NB4 (cell line): ENCODE measurements at places on chromosomes 6 and 20.
A peak's percentile ranks its signal among the peaks of the same experiment; 100 is the strongest.

DNA sequence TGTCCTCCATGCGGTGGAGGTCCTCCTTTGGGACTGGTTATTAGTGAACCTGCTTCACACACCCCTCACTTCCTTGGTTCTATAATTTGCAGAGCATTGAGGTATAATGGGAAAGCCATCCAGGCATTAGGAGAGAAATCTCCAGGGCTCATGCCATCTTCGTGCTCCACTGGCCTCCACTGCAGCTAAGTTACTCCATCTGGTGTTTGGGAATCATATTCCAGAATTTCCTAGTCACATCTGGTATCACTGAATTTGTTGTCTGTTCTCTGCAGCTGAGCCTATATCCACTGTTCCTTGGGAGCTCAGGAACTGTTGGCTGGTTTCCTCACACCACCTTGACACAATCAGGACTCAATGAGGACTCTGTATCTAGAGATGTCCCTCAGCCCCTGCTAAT, 173.0 kb upstream of the TSHZ2 start:
- DNase-seq, result no peak

DNA sequence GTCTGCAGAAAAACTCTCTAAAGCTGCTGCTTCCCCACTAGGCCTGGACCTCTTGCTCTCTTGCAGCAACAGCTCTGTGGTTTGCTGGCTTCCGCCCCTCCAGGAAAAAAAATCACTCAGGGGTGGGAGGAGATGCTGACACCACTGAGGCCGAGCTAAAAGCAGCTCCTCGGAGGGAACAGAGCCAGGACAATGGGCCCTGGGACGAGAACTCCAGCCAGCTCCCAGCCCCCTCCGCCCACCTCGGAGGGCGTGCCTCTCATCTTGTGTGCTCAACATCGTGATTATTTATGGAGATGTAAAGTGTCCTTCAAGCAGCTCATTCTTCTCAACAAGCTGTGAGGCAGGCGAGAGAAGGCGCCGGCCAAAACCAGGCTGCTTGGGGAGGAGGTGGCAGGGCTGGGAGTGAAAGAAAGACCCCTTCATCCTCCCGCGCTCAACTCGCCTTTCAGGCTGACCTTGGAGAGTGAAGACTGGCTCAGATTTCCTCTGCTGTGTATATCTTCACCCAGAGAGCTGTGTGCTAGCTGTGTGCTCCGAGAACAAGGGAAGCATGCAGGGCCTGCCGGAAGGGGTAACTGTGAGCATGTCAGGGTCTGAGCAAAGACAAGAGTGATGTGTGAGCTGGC, 53.5 kb upstream of the LRFN2 start:
- DNase-seq, result peak; percentile 20

DNA sequence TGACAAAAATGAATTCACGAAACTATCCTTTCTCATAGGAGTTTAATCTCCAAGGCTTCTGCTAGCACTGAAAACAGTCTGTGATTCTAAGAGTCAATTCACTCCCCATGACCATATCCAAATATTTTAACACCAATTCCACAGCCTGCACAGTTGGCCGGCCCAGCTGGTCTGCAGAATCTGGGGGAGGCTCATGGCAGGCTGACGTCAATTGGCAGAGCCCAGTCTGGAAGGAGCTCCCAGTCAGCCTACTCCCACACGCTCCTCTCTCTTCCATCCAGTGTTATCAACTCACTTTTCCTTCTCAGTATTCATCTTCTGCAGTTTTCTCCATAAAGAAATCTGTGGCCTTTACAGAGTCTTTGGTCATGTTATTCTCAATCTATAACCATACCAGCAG, 111.0 kb downstream of the TBXT start:
- DNase-seq, result no peak

DNA sequence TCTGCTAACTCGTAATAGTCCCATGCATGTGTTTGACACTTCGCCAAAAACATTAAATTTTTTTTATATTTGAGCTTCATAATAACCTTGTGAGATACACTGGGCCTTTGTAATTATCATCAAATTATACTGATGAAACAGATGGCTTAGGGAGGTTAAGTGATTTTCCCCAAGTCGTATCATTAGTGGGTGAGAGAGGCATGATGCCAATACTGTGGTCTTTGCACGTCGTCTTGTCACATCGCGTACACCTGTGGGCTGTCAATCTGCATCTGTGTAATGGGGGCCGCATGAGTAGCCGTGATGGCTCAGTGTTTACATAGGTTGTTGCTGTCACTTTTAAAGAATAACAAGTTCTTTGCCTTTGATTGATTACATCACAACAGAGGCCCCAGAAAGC, 1.7 kb downstream of the PRL start:
- DNase-seq, result no peak

DNA sequence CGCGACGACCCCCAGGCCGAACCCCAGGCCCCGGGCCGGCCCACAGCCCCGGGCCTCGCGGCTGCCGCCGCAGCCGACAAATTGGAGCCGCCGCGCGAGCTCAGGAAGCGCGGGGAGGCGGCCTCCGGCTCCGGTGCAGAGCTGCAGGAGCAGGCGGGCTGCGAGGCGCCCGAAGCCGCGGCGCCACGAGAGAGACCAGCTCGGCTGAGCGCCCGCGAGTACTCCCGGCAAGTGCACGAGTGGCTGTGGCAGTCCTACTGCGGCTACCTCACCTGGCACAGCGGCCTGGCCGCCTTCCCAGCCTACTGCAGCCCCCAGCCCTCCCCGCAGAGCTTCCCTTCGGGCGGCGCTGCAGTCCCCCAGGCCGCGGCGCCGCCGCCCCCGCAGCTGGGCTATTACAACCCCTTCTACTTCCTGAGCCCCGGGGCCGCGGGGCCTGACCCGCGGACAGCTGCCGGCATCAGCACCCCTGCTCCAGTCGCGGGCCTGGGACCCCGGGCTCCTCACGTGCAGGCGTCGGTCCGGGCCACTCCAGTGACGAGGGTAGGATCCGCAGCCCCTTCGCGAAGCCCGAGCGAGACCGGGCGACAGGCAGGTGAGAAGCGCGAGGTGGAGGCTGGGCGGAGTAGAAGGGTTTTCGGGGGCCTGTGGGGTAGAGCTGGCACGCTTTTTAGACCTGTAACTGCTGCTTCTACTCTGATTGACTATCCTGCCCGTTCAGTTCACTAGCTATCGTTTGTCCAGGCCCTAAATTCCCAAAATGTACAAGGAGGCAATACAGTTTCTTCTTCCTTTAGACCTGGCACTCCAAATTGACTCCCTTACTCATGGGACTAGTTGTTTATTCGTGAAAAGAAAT, 654 bp downstream of the FAM8A1 start:
- DNase-seq, result peak; percentile 75

- DNase-seq, result no peak
These were observed 67.0 kb downstream of the TPBG start for GRCh38 chr6:82430611-82431010.

- no peak for DNase-seq
These were observed 56.1 kb upstream of the NKAIN2 start for GRCh38 chr6:123747515-123747914.

DNA sequence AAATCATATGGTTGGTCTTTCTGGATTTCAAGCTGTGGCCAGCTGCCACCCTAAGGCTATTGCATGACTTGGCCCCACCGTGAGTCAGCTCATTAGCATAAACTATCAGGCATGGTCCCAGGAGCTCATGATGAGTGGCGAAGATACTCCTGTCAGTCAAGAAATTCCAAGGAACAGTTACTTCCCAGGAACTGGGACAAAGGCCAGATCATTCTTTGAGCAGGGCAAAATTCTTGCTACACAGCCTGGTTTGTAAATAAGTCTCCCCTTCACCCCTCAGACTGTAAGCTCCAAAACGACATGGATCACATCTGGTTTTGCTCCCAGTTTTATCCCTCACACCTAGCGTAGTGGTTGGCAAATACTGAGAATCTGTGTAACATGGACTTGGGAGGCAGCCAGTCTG, 33.0 kb upstream of the KIAA1586 start:
- no peak for DNase-seq

- DNase-seq, result peak; percentile 70
These were observed 25.7 kb downstream of the TCF15 start for GRCh38 chr20:584161-584970.

- no peak for DNase-seq
These were observed 6.4 kb downstream of the CD2AP start for GRCh38 chr6:47483853-47484546.

DNA sequence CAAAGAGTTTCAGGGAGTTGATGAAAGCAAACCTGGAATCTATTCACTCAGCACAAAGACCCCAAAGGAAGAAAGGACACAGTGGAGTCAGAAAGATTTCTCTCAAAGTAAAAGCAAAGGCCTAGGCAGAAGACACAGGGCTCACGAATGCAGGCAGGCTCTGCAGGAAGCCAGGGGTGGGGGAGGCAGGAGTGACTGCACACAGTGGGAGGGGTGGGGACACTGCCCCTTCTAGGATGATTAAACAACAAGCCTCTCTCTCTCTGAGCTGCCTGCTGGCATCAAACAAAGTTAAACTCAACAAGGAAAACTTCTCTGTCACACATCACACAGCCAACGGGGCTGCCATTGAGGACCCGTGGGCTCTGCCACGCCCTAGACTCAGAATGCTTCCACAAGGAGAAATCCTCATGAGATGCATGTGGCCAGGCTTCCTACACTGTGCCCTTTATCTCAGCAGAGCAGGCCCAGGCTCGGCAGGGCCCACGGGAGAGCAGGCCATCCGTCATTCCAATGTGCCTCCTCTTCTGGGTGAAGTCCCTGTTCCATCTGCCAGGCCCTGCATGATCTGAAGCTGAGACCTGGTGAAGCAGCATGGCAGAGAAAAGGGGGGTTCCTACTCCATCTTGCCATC, 70.1 kb downstream of the RAMACL start:
- DNase-seq, result peak; percentile 42

- DNase-seq, result peak; percentile 66
These were observed 42.8 kb upstream of the HFE start for GRCh38 chr6:26044140-26045064.

GRCh38 chr6:79441192-79441591, 96.0 kb downstream of the LCA5 start:
- DNase-seq, result no peak

DNA sequence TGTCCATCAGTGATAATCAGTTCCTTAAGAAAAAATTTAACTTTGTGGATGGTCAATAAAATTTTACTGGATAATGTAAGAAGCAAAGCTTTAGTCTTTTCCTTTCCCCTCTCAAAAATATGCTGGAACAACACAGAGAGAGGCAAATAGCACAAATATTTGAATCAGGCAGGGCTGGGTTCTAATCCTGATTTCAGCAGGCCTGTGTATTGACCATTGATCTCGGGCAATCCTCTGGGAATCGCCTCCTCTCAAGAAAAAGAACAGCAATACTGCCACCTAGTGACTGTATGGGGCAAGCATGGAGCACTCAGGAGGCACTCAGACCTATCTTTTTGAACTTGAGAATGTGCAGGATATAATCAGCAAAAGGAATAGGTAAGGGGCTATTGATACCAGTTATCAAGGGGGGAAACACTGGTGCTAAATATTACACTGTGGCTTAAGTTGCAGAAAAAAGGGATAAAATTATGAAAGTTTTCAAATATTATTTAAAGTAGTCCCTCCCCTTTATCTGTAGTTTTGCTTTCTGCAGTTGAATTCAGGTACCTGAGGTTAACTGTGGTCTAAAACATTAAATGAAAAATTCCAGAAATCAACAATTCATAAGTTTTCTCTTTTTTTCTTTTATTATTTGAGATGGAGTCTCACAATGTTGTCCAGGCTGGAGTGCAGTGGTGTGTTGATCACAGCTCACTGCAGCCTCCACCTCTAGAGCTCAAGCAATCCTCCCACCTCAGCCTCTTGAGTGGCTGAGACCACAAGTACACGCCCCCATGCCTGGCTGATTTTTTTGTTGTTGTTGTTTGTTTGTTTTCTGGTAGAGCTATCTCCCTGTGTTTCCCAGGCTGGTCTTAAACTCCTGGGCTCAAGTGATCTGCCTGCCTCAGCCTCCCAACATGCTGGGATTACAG, 91.8 kb upstream of the NHSL1 start:
- peak; percentile 77 for DNase-seq

DNA sequence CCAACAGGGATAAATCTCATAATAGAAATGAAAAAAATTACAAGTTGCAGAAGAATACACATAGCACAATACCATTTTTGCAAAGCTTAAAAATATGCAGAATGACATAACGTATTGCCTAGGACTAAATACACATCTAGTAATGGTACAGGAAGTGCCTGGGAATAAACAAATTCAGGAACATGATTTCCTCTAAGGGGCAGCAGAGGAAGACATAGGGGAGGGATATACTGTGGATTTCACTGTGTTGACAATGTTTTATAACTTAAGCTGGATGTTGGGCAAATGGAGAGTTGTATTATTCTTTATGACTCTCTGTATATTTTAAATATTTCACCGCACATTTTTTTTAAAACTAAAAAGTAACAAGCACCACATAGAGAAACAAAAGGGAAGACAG, 5.6 kb upstream of the GLO1 start:
- DNase-seq, result no peak

DNA sequence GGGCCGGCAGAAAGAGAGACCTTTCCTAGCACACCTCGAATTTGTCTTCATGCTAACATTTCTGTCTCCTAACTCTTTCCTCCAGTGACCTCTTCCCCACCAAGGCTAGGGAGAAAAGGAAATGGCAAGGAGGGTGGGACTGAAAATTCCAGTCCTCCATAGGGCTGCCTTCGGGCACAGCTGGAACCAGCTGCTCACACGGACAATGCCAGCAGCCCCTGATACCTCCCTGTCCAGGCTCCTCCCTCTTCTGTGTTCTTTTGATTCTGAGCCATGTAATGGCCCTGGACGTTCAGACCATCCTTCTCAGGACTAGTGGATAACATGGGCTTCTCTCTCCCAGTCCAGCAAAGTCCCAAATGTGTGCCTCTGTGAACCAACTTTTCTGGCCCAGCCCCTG, 29.1 kb upstream of the PHACTR3 start:
- no peak for DNase-seq

GRCh38 chr6:168128631-168129291, 49.7 kb upstream of the FRMD1 start:
- no peak for DNase-seq

DNA sequence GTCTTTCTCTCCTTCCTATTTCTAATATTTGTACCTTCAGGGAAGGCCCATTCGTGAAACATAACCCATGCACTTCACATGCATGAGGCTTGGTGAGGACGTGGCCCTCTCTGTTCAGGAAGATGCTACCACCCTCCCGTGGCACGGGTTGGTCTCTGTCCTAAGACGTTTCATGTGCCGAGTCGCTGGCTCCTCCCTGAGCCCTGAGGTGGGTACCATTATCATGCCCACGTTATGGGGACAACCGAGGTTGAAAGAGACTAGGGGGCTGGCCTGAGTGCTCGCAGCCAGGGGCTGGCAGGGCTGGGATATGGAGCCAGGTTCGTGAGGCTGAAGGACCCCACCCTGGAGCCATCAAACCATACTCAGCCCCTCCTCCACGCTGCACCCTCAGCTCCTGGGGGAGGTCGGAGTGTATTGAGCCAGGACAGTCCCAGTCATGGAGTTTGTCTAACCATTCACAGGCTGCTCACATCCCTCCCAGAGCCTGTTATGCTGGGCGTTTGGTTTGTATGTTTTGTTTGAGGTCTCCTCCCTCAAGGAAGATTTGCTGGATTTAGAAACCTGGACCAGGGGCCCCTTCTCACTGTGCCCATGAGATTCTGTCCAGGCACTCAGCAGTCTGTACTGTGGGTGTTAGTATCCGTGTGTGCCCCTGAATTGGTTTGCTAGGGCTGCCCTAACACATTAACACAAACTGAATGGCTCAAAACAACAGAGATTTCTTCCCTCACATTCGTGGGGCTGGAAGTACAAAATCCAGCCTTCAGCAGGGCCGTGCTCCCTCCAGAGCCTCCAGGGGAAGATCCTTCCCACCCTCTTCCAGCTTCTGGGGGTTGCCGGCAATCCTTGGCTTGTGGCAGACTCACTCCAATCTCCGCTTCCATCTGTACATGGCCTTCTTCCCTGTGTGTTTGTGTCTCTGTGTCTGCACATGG, 88.3 kb downstream of the ANKRD60 start:
- DNase-seq, result no peak
